ENCODE measurements at places on chromosomes 2 and 18.

- DNase-seq = peak; percentile 37
Observed at GRCh38 chr18:79380816-79381806, 14.6 kb upstream of the NFATC1 start.

- DNase-seq = peak; percentile 68
Observed at GRCh38 chr18:7576685-7577084, 9.6 kb downstream of the PTPRM start.

- DNase-seq = no peak
Observed at GRCh38 chr18:49021076-49021432, 70.3 kb upstream of the SMAD7 start.

GRCh38 chr2:204357286-204357685 is 188.0 kb upstream of the PARD3B start:
- DNase-seq = no peak

- no peak for DNase-seq
Observed at GRCh38 chr2:187358531-187358930, 89.5 kb downstream of the CALCRL start.

DNA sequence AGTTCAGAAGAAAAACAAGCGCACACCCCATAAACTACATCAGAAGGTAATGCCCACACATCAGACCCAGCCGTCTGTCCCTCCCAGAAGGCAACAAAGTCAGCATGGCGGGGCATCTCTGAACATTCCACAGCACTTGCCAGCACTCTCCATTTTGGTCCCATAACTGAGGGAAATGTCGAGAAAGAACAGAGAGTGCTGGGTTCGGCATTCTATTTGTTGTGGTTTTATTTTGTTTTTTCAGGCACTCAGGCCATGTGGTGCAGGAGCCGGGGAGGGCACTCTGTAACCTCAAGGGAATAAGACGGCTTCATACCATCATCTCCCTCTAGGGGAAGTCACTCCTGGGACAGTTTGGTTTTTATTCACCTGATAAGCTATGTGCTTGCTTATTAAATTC is 156.0 kb downstream of the SEPTIN10 start:
- peak; percentile 64 for DNase-seq

GRCh38 chr2:68837164-68837860 is 33.9 kb downstream of the BMP10 start:
- peak; percentile 30 for DNase-seq

- DNase-seq = peak; percentile 76
Observed at GRCh38 chr2:109264595-109265328, 135.8 kb downstream of the SH3RF3 start.

DNA sequence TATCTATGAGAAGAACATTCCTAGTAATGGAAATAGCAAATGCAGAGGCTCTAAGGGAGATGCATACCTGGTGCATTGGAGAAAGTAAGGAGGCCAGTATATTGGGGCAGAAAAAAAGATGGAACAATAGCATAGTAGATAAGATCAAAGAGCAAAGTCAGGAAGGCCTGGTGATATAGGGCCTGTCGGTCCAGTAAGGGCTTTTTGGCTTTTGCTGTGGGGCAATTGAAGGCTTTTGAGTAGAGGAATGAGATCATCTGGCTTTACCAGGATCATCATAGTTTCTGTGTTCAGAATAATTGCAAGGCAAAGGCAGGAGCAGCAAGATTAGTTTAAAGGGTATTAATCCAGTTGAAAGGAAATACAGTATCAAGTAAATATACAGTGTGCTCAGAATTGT is 111.8 kb downstream of the EHBP1 start:
- DNase-seq = no peak

DNA sequence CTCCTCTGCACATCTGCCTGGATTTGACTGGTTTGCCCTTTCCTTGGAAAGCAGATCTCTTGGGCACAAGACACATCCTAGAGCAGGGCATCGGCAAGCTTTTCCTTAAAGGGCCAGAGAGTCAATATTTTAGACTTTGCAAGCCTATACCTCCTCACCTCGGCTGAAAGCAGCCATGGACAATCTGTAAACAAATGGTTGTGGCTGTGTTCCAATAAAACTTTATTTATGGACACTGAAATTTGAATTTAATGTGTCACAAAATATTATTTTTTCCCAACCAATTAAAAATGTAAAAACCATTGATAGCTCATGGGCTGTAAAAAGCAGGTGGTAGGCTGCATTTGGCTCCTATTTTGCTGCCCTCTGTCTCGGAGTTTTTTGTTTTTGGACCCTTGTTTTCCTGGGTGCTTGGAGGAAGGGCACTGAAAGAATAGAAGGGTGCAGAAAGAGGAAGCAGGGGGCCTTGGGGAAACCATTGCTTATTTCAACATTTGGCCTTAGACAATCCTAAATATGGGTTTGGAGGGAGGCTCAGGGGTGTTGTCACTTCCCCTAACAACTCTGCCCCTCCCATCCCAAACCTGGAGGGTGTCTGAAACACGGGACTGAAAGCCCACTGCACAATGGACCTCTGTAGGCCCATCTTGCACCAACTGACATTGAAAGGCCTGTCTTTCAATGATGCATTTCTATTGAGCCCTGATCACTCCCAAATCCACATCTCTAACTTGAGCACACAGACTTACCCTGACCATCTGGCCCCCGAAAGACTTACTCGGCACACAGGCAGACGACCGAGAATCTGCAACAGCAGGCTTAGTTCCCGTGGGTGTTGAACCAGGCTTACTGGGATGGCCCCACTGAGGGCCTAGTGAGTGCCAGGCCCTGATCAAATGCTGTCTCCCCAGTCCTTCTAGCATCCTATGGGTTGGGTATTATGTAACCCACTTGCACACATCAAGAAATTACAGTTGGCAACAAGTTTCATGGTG is 7.1 kb upstream of the ZFP36L2 start:
- DNase-seq = no peak

GRCh38 chr2:161419638-161420190 is 3.6 kb downstream of the TBR1 start:
- no peak for DNase-seq

DNA sequence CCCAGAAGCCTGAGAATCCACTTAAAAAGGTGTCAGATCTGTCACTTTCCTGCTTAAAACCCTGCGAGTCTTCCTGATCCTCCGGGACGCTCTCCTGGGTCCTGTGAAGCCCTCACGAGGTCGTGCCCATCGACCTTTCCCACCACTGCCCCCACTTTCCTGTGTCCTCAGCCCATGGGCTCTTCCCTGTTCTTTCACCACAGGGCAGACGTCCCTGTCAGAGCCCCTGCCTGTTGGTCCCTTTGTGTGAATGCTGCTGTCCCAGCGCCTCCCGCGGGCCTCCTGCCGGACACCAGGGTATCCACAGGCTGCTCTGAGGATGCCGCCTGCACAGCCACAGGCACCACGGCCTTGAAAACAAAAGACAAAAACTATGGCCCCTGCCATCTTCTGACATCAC is 125.6 kb downstream of the TMEM18 start:
- DNase-seq = no peak

- no peak for DNase-seq
Observed at GRCh38 chr18:48785091-48785614, 165.6 kb downstream of the SMAD7 start.

DNA sequence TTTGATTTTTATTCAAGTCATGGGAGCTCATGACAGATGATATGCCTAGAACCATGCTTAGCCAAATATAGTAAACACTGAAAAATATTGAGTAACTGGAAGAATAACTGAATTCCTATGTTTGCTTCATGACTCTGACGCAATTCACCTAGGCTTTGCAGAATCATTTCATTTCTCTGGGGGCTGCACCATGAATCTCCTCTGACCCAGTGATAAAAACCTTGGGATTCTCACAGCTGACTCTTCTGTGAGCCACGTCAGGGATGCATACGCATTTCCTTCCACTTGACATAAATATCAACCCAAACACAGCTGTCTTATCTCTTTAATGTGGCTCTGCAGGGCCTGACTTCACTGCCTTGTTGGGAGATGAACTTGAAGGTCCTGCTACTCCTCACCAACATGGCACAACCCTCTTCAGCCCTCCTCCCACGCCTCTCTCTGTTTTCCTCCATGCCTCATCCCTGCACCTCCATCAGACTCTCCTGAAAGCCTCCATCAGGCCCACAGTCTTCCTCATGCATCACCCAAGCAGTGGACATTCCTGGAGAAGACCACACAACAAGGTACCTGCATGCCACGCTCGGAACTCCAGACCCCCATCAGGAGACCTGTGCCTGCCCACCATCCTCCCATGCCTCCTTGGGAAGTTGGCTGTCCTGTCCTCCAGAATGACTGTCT is 29.8 kb downstream of the COL6A3 start:
- DNase-seq = no peak

DNA sequence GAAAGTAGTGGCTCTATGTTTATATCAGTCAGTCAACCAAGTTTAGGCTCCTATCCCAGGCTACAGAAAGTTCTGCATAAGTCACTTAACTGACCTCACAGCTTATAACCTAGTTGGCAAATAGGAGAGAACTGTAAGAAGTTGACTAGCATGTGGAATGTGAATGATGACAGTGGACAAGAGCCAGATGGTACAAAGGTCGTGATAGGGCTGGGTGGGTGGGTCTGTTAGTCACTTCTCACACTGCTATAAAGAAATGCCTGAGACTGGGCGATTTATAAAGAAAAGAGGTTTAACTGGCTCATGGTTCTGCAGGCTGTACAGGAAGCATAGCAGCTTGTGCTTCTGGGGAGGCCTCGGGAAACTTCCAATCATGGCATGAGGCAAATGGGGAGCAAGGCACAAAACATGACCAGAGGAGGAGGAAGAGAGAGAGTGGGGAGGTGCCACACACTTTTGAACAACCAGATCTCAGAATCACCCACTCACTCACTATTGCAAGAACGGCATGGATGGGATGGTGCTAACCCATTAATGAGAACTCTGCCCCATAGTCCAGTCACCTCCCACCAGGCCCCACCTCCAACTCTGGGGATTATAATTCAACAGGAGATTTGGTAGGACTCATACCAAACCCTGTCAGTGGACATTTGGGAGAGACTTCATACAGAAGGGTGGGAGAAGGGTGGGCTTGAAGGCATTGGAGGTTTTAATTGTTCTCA is 68.8 kb downstream of the LTBP1 start:
- DNase-seq = peak; percentile 62

DNA sequence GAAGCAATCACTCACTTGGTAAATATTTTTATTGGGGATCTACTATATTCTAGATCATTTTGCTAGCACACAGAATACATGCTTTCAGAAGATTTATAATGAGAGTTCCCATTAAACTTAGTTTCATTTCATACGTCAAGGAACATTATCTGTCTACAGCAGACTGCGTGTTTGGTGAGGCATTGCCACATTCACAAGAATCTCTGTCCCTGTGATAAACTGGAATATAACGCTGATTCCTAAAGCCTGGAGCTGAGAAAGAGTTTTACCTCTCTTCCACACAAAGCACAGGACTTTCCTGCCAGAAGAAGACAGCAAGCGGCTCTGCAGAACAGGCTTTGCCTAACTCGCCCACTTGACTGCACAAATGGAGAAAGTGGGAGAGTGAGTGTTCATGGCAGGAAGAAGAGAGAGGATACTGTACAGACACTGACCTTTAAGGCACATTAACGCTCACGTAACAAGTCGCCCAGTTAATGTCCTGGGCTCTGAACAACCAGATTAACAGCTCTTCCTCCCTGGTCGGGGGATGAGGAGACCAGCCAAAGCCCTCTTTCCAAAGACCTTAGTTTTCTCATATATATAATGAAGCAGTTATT is 356.2 kb downstream of the GPD2 start:
- no peak for DNase-seq

GRCh38 chr18:1053331-1054315 is 149.0 kb downstream of the ADCYAP1 start:
- no peak for DNase-seq

- no peak for DNase-seq
Observed at GRCh38 chr2:196294516-196294909, 123.1 kb upstream of the STK17B start.

GRCh38 chr2:49616800-49617199 is 462.5 kb upstream of the FSHR start:
- DNase-seq = peak; percentile 3

DNA sequence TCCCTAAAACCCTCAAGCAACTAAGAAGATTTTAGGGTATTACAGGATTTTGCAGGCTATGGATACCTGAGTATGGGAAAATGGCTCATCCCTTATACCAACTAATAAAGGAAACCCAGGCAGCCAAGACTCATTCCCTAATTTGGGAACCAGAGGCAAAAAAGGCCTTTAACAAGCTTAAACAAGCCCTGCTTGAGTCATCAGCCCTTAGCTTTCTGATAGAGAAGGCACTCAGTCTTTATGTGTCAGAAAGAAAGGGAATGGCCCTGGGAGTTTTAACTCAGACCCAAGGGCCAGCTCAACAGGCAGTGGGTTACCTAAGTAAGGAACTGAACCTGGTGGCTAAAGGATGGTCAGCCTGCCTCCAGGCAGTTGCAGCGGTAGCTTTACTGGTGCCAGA is 96.9 kb upstream of the RMP24 start:
- DNase-seq = no peak

DNA sequence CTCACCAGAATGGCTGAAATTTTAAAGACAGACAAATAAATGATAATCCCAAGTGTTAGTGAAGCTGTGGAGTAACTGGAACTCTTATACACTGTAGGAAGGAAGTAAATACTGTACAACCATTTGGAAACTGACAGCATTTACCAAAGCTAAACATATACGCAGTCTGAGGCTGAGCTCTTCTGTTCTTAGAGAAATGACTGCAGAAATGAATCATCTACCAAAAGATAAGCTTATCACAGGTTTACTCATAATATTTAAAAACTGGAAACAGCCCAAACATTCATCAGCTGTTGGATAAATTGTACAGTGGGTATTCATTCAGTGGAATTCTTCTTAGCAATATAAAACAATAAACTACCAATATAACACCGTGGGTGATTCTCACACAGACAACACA is 218.2 kb upstream of the RAB12 start:
- no peak for DNase-seq

GRCh38 chr2:139685090-139685983 is 905.1 kb upstream of the NXPH2 start:
- no peak for DNase-seq

DNA sequence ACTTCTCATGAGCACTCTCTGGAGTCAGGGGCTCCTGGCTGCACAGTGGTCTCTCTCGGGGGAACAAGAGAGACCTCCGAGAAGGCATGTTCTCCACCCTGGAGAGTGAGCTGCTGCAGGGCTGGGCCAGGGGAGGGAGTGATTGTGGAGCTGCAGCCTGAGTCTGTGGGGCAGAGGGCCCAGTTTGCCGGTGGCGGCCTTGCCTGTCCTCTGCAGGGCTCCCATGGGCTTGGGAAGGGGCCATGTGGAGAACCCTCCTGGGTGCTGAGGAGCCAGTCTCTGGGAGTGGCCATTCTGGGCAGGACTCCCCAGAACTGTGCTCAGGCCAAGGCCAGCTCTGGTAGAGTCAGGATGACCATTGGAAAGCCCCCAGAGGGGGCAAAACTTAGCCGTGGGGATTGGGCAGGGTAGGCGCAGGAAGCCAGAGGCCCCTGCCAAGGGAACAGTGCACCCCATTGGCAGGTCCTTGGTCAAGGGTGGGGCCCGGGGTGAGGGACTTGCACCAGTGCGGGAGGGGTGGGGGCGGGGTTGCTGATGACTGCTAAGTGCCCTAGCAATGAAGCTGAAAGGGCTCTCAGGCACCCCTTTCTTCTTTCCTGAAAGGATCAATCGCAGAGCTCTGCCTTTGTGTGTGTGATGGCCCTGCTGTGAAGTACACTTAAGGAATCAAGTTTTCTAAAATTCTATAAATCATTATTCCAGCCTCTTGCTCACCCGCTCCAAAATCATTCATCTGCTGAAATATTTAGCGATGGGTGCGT is 69.7 kb upstream of the BOD1L2 start:
- DNase-seq = no peak
